Motor neuron (in vitro differentiated cells): ENCODE measurements at places on chromosomes 7 and 10. TPM values are rescaled to one million over a fixed set of nuclear protein-coding genes. Genes with fewer than 3 reads are reported as not detected.

Gene LIPJ
- total RNA-seq = 0.16 TPM in 1 of 2 replicates, not detected in the other

Gene RET
- 1.9 and 2.4 TPM in 2 replicates for total RNA-seq

GRCh38 chr7:18116661-18117060 lies 89.0 kb upstream of the PRPS1L1 start:
- ATAC-seq = no peak

DNA sequence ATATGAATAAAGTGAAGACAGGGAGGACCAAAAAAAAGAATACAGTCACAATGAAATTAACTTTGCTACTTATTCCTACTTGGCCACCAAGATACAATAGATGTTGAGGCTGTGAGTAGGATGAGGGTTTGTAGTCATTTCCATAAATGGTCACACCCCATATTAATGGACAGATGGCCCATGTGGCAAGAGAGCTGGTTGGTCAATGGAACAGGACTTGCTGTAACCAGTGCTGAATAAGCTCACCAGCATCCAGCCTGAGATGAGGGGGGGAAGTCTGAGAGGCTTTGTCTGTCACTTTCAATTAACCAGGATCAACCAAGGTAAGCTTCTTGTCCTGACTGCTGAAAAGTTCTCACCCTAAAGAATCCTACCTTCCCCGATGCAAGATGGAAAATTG lies 130.4 kb upstream of the KCNMA1 start:
- ATAC-seq = no peak

- no peak for ATAC-seq
Observed at GRCh38 chr7:114949231-114949630, 27.3 kb downstream of the MDFIC start.

- ATAC-seq = no peak
Observed at GRCh38 chr7:124444696-124445480, 320.7 kb downstream of the GPR37 start.

- peak; percentile 27 for ATAC-seq
Observed at GRCh38 chr10:80416479-80417098, 8.2 kb downstream of the PRXL2A start.

GRCh38 chr10:113219446-113219845 lies 269.4 kb downstream of the TCF7L2 start:
- no peak for ATAC-seq

GRCh38 chr10:87850742-87851205 lies 12.6 kb downstream of the KLLN start:
- ATAC-seq = peak; percentile 85

DNA sequence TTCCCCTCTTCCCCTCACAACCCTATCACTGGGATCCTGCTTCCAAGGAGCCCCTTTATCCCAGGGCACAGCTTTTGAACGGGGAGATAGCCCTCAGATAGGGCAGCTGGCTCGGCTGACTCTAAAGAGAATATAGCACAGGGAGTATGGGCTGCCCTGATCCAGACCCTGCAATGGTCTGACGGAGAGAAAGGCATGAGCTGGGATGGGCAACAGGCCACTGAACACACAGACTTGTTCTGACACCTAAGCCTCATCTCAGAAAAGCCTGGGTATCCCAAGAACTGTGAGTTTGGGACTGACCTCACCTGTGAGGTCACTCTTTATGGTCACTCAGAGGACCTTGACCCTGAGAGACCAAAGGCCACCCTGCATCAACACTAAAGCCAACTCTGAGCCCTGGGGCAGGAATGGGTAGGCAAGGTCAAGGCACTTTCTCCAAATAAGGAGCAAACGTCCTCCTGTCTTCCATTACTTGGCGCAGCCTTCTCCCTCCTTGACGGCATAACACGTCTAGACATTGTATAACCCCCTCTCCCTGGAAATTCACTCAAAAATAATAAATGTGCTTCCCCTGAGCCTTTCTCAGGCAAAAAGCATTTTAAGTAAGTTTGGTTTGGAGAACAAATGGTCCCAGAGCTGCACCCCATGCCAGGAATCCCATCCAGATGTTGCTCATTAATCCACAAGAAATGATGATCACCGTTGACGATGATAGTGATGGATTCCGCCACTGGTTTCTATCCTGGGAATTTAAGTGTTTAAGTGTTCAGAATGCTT lies 8.2 kb upstream of the LRRC18 start:
- no peak for ATAC-seq
